ENCODE measurements at places on chromosomes 3 and 15.

DNA sequence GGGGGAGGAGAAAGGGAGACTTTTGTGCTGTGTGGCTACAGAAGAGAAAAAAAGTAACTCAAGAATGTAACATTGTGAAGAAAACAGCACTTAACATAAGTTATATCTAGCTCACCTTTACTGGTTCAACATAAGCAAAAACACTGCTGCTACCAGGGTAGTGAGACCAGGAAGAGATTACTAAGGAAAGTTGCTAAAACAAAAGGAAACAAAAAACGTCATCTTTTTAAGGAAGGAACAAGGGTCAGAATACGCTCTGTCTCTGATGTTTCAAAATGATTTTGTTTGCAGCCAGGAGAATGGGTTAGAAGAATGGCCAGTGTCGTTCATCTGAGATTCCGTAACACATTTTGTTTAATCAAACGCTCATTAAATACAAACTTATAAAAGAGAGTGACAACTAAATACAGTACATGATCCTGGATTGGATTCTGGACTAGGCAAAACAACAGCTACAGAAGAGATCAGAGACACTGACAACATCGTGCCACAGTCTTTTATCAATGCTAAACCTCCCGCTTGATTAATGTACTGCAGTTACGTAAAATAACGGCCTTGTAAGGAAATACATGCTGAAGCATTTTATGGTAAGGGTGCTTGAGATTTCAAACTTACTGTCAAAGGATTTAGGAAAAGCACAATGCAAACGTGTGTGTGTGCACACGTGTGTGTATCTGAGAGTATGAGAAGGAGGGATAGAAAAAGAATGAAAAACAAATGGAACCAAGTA, 67.7 kb downstream of the FOXP1 start:
- no peak for DNase-seq

DNA sequence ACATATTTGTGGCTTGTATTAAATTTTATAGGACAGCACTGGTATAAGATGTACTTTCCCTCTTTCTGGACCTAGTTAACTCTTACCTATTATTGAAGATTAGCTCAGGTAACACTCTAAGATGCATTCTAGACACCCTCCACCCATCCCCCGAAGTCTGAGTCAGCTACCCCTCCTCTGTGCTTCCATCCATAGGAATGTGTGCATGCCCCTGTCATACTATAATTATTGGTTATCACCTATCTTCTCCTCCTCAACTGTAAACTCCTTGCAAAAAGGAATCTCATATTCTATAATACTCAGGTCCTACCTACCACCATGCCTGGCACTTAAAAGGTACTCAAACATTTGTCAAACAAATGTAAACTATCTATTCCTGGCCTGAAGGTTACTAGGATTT, 3.0 kb downstream of the PEAK1 start:
- DNase-seq, result no peak

GRCh38 chr15:77629070-77630030, 3.4 kb downstream of the LINGO1 start:
- no peak for DNase-seq

DNA sequence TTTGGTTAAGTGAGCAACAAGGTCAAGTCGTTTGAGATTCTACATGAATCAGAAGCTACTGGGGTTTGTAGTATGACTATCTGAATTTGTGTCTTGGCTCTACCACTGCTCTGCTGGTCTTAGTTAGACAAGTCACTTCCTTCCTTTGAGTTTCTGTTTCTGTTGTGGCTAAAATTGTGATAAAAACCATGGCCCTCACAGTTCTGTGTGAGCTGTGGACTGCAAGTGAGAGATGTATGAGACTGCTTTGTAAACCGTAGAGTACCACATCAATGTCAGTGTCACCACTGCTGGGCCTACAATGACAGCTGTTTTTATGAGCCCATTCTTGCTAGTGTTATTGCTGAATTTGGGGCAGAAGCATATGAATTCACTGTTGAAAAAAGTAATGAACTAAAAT, 32.7 kb downstream of the RARB start:
- DNase-seq, result no peak

GRCh38 chr3:128427872-128428822, 38.5 kb downstream of the DNAJB8 start:
- DNase-seq, result no peak

DNA sequence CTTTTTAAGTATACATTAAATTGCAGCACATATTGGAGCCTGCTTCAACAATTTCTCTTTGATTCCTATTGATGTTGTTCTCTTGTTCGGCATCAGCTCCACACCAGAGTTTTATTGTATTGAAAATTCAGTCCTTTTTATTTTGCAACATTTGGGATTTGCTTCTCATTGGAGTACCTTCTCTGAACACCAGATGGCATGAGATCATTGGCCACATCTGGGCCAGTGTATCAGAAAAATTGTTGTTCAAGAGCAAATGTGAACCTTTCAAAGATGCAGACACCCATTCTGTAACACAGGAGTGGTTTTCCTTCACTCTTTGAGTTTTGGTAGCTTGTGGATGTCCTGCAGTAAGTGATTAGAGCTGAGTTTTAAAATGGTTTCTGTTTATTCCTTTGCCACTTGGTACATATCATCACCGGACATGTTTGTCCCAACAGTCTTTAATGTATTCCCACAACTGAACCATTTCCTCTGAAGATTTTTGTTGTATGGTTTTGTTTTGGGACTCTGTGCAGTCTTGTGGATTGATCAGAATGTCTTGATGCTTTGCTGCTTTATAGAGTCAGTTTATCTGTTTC, 96.1 kb downstream of the MCTP2 start:
- DNase-seq, result no peak

GRCh38 chr15:70201425-70201775, 103.7 kb upstream of the TLE3 start:
- no peak for DNase-seq

GRCh38 chr15:38050529-38051448, 116.3 kb downstream of the TMCO5A start:
- DNase-seq, result no peak

- no peak for DNase-seq
Measured at GRCh38 chr3:13019243-13020095, 53.8 kb downstream of the IQSEC1 start.

GRCh38 chr3:58751882-58752567, 85.5 kb upstream of the FAM3D start:
- DNase-seq, result no peak

DNA sequence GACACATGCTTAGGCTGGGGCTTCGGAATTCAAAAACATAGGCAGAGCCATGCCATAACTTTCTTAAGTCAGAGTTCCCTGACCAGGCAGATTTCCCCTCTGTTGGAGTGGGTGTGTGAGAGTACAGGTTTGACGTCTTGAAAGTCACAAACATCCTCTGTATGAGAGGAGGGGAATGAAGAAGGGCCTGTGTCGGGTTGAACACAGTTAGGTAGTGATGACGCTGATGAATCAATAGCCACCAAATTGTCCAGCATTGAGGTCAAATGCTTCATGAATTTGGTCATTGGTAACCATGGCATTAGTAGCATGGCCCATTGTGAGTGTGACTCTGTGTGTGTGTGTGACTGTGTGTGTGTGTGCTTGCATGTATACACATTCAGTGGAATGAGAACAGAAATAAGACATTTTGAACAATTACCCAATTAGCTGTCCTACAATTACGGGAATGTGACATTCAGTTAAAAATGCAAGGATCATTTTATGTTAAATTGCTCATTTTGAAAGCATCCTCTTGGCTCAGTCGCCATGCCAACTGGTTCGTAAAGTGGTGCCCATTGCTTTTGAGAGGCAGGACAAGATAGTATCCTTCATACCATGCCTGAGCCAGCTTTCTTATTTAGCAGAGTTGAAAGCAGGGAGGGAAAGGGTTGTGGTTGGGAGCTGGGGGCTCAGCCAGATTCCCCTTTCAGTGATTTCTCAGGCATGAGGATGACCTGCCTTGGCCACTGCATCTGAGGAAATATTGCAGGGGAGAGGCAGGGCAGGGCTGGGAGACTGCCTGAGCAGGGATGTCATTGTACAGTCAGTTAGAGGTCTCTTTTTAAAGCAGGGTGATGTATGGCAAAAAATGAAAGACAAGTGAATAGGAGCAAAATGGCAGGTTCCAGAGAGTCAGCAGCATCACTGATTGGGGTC, 35.4 kb downstream of the RBP2 start:
- DNase-seq, result no peak

DNA sequence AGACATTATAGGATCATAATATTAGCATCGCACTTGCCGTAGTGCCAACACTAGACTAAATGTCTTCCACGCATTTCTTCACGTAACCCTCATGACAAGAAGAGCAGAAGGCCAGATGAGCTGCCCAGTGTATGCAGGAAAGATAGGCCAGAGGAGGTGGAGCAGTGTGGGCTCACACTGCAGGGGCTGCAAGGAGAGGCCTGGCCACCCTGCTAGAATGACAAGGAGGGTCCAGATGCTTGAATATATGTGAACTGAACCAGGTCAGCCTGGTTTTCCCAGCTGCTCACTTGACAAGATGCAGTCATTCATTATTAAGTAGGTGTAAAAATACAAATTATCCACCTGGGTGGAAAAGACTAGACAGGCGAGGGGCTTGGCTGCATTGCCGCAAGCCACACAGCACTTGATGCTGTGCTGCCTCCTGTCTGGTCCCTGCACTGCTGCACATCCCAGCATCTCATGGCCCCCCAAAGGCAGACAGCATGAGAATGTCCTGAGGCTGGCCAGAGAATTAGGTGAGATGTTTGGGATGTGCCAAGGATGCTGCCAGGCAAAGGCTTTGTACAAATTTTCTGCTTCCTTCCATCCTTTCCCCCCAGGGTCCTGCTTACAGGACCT, 115.2 kb downstream of the NTRK3 start:
- DNase-seq, result no peak

GRCh38 chr3:64977308-64978100, 289.7 kb upstream of the ADAMTS9 start:
- DNase-seq, result no peak

DNA sequence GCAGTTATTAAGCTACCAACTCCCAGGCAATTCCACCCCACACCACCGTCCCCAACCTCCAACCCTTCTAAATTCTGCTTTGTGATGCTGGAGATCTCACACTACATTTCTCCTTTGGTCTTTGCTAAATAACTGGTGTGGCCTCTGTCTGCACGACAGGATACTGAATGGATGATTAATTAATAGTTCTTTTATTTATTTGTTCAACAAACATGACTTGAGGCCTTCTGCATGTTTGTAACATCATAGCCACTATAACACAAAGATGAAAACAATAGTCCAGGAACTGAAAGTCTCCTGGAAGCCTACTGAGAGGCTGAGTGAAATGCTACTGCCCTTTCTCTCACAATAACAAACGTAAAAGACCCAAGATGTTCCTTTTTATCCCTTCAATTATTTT, 609.5 kb upstream of the UBE2E2 start:
- no peak for DNase-seq

DNA sequence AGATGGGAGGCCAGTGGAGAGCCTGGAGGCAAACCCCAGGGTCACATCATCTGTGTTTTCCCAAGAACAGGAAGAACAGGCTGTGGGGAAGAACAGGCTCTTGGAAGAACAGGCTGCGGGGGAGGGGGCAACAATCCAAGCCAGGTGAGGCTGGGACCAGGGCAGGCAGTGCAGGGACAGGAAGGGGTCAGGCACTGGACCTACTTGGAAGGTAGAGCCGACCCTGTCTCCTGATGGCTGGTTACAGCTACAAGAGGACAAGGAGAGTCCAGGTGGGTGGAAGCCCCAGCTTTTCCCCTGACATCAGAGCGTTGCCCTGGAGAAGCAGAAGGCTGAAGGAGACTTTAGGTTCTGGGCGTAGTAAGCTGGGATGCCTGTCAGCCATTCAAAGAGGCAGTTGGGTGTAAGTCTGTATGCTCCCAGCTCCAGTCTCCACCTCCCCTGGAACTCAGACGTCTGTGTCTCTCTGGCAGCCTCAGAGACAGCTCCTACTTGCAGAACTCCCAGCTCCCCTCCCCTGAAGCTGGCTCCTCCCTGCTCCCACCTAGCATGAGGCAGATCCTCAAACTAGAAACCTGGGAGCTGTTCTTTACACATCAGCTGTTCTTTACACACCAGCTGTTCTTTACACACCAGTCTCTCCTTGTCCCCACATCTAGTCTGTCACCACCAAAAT, 130.9 kb downstream of the DNAJB8 start:
- DNase-seq, result no peak

DNA sequence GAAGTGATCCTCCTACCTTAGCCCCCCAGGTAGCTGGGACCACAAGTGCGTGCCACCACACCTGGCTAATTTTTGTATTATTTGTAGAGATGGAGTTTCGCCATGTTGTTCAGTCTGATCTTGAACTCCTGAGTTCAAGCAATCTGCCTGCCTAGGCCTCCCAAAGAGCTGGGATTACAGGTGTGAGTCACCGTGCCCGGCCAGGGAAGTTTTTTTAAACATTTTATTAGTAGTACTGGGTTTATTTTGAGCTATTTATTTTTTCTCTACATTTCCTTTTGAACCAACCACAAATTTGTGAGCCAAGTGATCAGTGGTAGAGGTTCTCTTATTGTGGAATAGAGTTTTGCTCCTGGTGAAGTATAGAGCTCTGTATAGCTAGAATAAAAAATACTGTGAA, 33.7 kb downstream of the ARMC8 start:
- no peak for DNase-seq

- DNase-seq, result no peak
Measured at GRCh38 chr3:197364410-197365071, 66.1 kb upstream of the DLG1 start.

DNA sequence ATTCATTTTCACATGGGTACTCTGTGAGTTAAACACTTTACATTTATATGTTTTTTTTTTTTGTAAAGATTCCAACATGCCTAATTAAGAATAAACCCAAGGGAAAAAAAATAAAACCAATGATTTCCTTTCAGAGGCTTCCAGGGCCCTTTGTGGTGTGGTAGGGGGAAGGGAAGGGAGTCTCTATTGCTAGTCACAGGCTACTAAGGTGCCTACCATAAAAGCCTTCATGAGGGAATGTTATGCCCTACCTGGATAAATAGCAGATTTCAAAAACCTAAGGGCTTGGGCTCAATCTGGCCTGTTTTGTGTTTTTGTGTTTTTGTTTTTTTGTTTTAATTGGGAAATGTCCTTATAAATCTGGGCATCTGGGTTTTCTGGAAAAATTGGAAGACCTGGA, 38.9 kb upstream of the SSR3 start:
- DNase-seq, result no peak

DNA sequence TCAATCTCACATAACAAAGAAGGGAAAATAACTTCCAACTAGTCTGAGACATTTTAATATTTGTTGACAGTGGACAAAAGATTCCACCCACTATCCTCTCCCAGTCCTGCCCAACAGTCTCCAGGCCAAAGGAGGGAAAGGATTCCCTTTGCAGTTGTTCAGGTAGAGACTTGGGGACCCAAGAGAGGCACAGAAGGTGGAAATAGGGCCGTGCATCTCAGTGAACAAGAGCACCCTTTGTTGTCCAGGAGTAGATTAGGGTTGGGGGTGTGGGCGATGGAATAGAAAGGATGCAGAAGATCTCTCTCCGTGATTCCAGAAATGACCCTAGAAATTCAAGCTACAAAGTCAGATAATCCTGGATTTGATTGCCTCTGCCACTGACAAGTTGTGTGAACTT, 44.8 kb upstream of the TRA2B start:
- DNase-seq, result no peak

DNA sequence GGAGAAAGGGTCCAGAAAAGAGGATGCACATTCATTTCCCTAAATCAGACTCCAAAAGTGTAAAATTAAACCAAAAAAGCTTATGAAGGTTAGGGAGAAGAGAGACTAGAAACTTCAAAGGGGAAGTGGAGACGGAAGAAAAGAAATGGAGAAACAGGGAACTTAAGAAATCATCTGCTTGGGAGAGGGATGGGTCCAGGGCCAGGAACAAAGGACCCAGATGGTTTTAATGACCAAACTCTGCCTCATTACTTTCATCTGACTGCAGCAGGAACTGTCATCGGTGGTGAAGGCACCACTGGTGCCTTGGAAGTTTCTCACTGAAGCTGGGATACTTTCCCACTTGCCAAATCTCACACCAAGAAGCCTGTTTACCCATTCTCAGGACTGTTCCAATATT, 70.5 kb upstream of the SLC4A7 start:
- no peak for DNase-seq
